ENCODE measurements at places on chromosomes 5 and 9.
A peak's percentile ranks its signal among the peaks of the same experiment; 100 is the strongest.

GRCh38 chr9:131477367-131477766 is 25.4 kb upstream of the POMT1 start:
- DNase-seq: no peak

DNA sequence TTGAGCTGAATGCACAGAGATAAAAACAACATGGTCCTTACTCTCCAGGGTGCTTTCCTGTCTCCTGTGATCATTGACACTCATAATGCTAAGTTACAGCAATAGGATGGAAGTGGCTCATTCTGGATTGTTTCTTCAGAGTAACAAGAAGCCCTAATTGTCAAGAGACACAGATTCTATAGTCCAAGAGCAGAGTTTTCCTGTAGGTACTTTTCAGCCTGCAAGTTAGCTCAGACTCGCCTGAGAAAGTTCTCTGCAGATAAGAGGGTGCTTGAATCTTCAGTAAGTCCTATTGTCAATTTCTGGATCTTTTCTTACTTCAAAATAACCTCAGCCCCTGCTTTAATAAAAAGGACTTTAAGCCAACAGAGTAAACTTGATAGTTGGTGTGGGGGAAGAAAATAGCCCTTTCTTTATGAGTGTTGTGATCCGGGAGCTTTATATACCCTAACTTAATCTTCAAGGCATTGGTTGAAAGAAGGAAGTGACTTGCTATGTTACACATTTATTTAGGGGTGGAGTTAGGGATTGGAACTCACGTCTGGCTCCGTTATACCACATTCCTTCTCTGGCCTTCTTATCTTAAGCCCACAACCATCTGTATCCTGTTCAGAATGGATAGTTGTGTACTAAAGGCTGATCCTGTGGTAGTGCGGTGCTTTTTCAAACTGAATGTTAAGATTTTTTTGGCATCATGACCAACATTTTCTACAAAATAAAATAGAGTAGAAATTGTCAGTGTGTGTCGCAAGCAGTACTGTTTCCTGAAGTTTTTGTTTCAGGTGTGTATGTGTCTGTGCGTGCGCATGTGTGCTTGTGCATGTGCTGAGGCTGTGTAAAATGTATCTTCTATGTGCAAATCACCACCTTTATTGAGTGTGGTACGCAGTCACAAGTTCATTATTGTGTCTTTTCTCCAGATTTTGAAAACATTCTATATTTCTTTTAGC is 173.9 kb downstream of the WDR70 start:
- no peak for DNase-seq

DNA sequence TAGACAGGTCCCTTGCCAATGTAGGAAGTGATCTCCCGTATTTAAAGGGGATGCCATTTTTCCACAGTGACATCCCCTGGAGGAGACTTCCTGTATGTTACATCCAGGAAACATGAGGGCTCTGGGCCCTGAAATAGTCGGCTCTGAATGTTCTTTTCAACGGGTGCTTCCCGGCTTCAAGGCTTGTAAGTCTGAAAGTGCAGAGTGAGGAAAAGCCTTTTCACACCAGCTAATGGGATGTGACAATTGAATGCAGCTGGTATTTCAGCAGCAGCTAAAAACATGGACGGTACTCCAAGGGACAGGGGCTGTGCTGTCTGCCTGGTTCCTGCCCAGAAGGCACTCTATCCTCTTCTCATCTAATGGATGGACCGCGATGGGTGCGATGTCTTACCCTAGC is 1.4 kb downstream of the IL9 start:
- no peak for DNase-seq

- DNase-seq: no peak
These were observed 300.0 kb upstream of the VLDLR start for GRCh38 chr9:2321523-2322148.

- no peak for DNase-seq
These were observed 407.4 kb upstream of the TNC start for GRCh38 chr9:115525111-115526058.

DNA sequence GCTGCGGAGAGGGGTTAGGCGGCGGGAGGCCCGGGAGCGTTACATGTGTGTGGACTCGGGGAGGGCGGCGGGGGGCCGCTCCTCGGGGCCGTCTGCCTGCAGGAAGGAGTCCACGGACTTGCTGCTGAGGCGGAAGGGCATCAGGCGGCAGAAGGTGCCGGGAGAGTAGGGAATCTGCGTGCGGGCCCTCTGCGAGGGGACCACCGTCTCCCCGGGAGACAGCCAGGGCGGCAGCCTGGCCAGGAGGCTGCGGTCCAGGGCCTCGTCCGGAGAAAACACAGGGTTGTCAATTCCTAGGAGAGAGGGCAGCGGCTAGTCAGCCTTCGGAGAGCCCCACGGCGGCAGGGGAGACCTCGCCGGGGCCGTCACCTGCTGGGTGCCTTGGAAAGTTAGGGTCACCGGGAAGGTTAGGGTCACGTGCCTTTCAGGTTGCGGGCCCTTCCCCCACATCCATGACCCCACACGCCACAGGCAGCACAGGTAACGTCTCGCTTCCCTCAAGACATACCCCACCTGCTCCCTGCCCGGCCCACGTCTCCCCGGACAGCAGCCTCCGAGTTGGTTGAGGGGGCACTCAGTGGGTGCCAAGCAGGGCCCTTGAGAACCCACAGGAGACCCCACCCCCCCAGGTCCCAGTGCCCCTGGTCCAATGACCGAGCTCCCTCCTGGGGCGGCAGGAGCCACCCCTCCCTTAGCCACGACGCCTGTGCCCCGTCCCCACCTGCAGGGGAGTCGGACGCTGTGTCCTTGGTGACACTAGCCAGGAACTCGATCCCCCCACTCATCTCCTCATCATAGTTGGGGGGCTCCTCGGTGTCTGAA is 32.1 kb downstream of the EXOC3 start:
- DNase-seq: peak; percentile 16

Data from activated CD8-positive, alpha-beta memory T cell treated with anti-CD3 and anti-CD28 coated beads, Interleukin-2, amount 50 U/mL, for 4 hours (primary cell).